ENCODE measurements at places on chromosomes 5 and 9.

DNA sequence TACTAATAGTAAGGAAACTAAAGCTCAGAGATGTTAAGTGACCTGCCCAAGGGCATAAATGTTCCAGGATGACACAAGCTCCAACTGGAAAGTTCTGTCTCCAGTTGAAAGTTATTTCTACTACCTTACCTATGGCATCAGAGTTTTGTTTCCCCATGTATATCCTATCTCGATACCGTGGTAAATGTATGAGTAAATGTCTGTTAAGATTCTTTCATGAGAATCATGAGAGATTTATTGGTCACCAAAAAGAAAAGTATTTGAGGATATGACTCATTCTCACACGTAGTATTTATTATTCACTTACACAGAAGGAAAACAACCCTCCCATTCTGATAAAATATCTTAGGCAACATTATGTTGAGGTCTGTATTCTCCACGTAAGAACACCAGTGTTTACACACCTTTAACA is 11.1 kb upstream of the SHOC1 start:
- no peak for DNase-seq

DNA sequence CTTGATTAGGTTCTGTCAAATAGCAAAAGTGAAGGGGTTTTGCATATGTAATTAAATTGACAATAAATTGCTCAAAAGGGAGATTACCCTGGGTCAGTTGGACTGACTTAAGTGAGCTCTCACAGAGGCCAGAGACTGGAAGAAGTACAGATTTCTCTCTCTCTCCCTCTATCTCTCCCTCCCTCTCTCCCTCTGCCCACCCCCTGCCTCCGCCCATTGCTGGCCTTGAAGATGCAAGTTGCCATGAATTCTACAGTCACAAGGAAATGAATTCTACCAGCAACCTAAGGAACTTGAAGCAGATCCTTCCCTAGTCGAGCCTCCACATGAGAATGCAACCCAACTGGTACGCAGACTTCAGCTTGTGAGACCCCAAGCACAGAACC is 119.2 kb downstream of the LPAR1 start:
- DNase-seq: no peak

DNA sequence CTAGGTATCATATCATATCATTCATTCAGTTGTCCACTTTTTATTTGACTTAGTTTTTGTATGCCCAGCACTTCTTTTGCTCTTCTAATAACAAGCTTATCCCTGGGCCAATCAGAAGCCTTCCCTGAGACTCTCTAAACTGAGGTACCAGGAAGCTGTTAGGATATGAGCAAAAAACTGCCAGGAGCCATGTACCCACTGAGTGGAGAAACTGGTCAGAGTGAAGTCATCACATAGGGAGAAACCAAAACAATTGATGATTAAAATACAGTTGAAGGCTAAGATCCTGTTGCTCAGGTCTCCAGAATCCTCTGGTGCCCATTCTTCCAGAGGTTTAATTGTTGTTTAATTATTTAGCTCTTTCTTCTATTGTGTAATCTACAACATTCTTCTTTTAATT is 120.2 kb downstream of the KIAA0825 start:
- no peak for DNase-seq

GRCh38 chr5:14735944-14736343 is 71.4 kb downstream of the OTULIN start:
- DNase-seq: no peak

DNA sequence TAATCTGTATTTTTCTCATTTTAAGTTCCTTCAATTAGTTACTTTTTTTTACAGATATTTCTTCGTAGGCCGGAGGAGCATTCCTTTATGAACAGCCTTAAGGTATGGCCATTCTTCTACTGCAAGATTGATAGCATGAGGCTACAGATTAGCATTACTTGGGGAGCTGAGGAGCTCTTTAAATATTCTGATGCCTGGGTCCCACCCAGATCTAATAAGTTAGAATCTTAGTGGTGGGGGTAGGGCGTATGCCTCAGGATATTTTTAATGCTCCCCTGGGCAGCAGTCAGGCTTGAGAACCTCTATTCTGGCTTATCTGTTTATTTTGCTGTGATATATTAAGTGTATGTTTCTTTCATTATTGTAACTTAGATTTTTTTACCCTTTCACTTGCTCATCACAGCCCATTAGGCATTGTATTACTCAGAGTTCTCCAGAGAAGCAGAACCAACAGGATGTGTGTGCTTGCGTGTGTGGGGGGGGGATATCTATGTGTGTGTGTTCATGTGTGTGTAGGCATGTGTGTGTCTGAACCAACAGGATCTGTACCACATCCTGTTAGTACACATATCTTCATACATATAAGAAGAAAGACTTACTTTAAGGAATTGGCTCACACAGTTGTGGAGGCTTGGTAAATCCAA is 91.8 kb upstream of the MTAP start:
- DNase-seq: peak; percentile 3

GRCh38 chr5:177339107-177339638 is 12.3 kb downstream of the LMAN2 start:
- no peak for DNase-seq

DNA sequence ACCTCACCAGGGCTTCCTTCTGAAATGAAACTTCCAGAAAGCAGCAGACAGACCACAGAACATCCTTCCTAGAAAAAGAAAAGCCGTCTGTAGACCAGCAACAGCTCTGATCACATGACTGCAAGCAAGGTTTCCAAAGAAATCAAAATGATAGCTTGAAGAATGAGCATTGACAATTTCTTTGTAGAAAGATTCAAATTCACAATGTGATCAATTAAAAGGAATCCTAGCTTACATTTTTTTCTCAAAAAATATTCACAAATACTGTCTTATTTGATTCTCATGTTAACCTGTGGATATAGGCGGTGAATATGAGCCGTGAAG is 144.9 kb downstream of the MTX3 start:
- no peak for DNase-seq

DNA sequence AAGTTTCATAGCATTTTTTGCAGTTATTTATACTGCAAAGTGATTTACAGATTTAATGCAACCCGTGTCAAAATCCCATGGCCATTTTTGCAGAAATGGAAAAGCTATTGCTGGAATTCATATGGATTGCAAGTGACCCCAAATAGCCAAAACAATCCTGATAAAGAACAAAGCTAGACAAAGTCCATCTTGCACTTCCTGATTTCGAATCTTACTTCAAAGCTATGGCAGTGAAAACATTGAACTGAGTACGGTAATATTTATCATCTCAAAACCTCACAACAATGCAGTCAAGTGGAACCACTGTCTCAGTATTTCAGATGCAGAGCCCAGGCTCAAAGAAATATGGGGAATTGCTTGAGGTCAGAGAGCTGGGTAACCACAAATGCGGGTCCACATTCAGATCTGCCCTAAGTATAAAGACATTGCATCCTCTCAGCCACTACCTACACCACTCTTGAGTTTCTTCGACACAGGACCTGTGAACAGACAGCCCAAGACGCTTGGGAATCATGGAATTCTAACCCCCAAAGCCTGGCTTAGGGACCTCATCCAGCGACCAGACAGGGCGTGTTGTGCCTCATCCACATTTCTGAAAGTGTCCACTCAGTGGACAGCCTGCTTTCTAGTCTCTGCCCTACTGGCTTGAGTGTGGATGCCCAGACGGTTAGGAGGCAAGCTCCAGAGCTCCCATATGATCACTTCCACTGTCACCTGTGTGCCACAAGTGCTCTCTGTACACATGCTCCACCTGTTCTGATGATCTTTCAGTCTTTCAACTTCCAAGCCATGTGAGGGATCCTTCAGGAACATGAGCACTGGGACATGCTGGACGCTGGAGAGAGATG is 39.3 kb upstream of the KCNIP1 start:
- no peak for DNase-seq

GRCh38 chr5:151085517-151086041 is 4.7 kb upstream of the TNIP1 start:
- DNase-seq: peak; percentile 63

DNA sequence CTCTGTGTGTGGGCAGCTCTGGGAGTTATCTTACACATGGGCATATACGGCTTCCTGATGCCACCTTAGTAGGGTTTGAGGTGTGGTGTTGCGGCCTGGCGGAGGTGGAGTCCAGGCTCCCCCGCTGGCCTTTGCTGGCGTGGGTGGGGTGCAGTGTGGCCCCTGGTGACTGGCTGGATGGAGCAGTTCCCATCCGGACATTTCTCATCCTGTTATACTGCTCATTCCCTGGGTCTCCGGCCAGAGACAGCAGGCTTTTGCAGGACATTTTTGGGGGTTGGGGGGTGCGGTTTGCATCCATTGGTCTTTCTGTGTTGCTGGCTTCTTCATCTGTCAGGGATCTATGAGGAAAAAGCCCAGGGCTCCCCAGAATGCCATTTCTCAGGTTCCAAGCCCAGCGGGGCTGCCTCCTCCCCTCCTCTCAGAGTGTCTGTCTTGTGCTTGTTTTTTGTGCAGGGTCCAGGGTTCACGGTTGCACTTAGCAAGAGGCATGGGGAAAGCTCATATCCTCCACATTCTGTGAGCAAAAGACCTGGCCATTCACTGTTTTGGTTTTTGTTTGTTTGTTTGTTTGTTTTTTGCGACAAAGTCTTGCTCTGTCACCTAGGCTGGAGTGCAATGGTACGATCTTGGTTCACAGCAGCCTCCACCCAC is 22.3 kb downstream of the NDUFS6 start:
- DNase-seq: no peak

- DNase-seq: no peak
Measured at GRCh38 chr9:135492886-135493669, 7.4 kb upstream of the MRPS2 start.

DNA sequence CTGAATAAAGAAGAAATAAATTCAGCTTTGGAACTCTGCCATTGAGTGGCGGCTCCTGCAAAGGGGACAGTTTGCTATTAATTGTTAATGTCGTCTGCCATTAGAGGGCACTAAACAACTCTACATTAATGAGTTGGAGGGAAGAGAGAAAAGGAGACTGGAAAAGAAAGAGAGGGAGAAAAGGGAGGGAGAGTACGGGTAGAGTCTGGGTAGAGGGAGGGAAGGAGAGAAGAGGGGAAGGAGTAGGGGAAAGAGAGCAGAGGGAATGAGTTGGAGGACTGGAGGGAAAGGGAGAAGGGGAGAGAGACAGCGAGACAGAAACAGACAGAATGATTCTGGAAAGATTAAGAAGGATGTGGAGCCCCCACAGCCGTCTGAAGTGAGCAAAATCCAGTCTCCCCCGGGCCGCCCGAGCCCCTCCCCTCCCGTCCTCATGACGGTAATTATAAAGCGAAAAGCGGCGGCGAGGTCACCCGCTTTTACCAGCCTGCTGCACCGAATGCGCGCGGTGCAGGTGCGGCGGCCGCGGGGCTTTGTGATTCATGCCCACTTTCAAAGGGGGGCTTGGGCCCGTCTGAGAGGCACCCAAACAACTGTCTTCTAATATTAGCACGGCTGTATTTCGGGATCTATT is 1.9 kb upstream of the FST start:
- DNase-seq: peak; percentile 38

DNA sequence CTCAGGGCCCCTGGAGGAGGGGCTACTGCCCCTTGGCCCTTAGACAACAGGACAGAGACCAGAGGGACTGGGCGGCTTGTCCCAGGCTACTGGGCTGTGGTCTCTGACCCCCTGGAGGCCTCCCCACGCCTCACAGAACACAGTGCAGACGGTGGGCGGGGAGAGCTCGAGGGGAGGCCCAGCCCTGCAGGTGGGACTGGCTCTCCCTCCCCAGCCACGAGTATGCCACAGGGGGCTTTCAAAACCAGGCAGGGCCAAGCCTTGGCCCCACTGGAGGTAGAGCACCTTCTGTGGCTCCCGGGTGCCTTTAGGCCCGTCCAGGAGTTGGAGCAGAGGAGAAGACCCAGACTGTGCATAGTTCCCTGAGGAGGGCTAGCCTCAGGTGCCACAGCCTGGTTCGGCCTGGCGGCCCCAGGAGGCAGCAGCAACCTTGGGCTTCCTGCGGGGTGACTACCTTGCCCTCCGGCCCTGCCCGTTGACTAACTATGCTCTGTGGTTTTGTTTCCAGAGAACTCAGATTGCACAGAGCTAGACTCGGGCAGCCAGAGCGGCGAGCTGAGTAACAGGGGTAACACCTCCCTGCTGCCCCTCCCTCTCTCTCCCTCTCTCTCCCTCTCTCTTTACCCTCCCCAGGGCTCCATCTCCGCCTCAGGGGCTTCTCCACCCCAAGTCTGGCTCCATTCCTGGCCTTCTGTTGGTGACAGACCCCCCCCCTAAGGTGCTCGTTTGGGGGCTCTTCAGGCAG is 15.5 kb downstream of the CARD19 start:
- DNase-seq: no peak

GRCh38 chr9:20355022-20355421 is 267.3 kb downstream of the MLLT3 start:
- no peak for DNase-seq

- DNase-seq: no peak
Measured at GRCh38 chr5:115396688-115397087, 100.2 kb upstream of the CCDC112 start.

DNA sequence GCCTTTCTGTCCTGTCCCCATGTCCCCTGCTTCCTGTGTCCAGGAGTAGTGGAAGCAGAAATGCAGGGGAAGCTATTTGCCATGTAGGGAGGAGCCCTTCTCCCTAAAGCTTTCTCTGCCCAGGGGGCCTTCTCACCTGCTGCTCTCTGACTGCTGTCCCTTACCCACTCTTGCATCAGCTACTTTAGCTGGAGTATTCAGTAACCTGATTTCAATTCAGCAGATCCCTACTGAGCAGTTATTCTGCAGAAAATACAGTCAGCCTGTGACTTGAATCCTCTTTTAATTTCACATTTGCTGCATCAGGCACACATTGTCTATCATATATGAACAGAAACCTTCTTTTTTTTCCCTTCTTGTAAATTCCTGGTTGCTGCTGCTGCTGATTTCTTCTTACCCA is 90.4 kb downstream of the MVB12B start:
- DNase-seq: no peak

DNA sequence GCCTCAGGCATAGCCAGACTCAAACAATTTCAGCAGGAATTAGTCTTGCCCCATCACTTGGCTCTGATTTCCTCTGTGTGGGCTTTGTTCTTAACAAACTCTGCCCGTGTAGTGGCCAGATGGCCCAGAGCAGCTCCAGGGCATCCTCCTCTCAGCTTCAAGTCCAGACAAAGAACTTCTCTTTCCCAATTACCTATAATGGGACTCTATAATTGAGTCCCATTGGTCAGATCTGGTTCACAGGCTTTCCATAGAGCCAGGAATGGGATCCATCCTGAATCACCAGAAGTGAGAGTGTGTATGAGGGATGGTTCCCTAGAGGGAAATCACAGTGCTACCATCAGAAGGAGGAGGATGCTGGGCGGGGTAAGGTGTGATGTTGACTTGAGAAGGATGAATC is 515.8 kb downstream of the KIF4B start:
- DNase-seq: no peak

DNA sequence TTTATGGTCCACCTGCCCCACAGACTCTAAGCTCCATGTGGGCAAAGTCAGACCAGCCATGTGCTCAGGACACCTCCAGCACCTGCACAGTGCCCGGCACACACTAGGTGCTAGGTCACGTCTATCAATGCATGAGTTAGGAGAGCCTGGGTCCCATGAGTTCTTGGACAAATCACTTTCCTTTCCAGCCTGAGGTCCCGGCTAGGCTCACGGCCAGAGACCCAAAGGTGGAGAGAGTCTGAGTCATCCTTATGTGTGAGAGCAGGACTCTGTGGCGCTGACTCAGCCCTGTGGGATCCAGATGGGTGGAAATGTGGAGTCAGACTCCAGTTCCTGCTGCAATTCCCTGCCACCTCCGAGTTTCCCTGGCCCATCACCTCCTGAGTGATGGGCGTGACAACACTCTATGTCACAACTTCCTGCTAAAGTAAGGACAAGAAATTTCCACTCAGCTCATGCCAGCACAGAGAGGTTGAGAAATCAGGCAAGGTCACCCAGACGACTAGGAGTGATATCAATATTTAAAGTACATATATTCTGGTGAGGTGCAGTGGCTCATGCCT is 2.5 kb upstream of the ST6GALNAC4 start:
- DNase-seq: no peak

- no peak for DNase-seq
Measured at GRCh38 chr5:33261305-33261704, 179.5 kb upstream of the TARS1 start.

Measured in CD4-positive, alpha-beta T cell treated with Interleukin-4 for 4 hours (primary cell).